Esophagus (tissue), 2 donors: ENCODE measurements at places on chromosomes 2 and 18. TPM values are rescaled to one million over a fixed set of nuclear protein-coding genes. Genes with fewer than 3 reads are reported as not detected.

Gene ZNG1B
- 24.9 TPM for polyA plus RNA-seq

Gene CFAP65
- polyA plus RNA-seq: 0.01 TPM

Gene HDAC4
- polyA plus RNA-seq: 10.2 TPM

Gene OSR1
- 1.1 TPM for polyA plus RNA-seq
